ENCODE measurements at places on chromosomes 12 and 14.

DNA sequence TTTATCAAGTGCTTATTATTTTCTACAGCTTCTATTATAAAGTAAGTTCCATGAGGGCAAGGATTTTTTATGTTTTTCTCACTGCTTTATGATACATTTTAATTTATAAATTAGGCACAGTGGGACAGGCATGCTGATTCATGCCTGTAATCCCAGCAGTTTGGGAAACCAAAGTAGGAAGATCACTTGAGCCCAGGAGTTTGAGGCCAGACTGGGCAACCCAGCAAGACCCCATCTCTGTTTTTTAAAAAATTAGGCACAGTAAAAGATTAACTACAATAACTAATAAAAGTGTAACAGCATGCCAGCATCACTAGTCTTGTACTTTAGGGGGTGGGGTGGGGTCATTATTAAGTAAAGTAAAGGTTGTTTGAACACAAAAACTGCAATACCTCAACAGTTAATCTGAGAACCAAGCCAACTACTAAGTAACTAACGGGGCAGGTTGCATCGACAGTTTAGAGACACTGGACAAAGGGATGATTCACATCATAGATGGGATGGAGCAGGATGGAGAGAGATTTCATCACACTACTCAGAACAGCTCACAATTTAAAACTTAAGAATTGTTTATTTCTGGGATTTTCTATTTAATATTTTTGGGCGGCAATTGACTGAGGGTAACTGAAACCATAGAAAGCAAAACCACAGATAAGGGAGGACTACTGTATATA lies 119.5 kb downstream of the PLEKHA5 start:
- H3K27me3 ChIP-seq = no peaks in the 10 kb centered on the region

DNA sequence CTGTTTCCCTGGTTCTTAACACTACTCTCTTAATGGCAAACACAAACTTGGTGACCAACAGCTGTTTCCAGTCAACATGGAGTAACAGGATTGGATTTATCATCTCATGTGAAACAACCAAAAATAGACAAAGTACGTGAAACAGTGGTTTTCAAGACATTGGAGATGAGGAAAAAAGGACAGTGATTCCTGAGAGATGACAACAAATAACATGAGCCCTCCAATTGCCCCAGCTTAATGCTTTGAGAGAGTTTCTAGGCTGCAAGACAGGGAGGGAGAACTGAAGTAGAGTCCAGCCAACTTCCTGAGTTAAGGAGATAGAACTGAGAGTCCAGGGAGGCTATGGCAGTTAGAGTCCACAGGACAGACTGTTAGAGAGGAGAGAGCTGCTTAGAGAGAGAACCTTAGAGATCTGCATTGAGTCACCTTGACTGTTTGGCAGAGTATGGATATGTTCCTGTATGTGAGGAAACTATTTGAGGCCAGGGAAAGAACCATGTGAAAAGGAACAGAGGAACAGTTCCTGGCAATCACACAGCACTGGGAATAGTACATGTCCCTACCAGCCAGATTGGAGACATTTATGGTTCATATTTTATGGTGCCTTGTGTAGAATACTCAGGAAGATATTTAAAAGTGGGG lies 106.4 kb downstream of the PCNX1 start:
- H3K27ac ChIP-seq = no peak overlapping the region
- no peaks in the 10 kb centered on the region for H3K4me1 ChIP-seq
- no peaks in the 10 kb centered on the region for H3K27me3 ChIP-seq
- H3K4me3 ChIP-seq = no peak overlapping the region

- peaks cover 8% of the 10 kb centered on the region for H3K4me1 ChIP-seq
- DNase-seq = no peak
- H3K4me3 ChIP-seq = no peak overlapping the region
- no peak overlapping the region for H3K27ac ChIP-seq
Observed at GRCh38 chr12:105459760-105460330, 129.4 kb downstream of the C12orf75 start.

DNA sequence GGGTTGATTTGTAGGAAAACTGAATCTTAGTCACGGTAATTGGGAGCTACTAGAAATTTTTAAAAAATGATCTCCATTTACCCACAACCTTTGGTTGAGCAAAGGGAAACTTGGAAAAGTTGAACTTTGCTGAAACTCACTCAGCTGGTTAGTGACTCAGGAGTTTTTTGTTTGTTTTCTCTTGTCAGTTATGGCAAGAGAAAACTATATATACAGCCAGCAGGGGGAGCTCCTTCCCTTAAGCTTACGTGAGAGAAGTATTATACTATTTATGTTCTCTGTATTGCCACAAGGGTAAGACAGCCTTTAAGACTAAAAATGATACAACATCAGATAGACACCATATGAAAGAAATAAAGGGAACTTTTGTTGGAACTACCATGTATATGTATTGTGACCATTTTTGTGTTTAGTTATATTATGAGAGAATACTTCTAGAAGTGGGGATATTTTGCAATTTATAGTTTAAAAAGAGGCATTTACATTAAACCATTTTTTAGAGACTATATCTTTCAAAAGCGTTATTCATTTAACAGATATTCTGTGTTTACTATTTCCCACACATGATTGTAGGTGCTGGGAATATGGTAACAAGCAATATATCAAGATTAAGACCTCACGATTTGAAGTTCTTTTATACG lies 28.1 kb upstream of the TBC1D30 start:
- H3K27ac ChIP-seq = no peak overlapping the region
- no peaks in the 10 kb centered on the region for H3K4me1 ChIP-seq
- H3K36me3 ChIP-seq = no peaks in the 10 kb centered on the region
- DNase-seq = peak; percentile 87
- H3K4me3 ChIP-seq = no peak overlapping the region

GRCh38 chr14:79960288-79960687 lies 251.0 kb downstream of the DIO2 start:
- H3K27me3 ChIP-seq = no peaks in the 10 kb centered on the region
- DNase-seq = no peak
- H3K4me3 ChIP-seq = no peak overlapping the region
- no peaks in the 10 kb centered on the region for H3K36me3 ChIP-seq
- no peaks in the 10 kb centered on the region for H3K4me1 ChIP-seq
- no peak overlapping the region for H3K27ac ChIP-seq

DNA sequence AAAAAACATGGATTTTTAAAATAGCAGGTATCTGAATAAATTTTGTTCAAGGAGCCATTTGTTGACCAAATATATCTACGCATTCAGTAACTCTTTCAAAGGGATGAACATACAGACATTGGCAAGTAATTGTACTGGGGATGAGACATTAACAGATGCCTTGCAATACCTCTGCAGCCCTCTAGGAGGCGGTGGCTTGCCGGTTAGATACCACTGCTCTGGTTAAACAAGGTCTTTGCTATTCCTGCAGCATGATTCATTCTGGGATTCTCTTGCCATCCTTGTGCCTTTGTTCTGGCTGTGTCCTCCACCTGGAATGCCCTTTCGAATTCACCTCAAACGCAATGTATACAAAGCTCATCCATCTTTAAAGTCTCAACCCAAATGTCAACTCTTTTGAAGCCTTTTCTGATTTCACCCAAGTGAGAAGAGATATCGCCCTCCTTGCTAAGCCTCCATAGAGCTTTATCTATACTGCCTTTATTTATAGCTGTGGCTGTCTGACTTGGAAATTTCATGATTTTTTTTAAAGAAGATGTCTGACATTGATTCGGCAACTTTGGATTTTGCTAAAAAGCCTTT lies 131.0 kb upstream of the SRRM4 start:
- no peaks in the 10 kb centered on the region for H3K4me1 ChIP-seq
- DNase-seq = no peak
- H3K27ac ChIP-seq = no peak overlapping the region
- no peak overlapping the region for H3K4me3 ChIP-seq
- no peaks in the 10 kb centered on the region for H3K36me3 ChIP-seq
- H3K27me3 ChIP-seq = no peaks in the 10 kb centered on the region

DNA sequence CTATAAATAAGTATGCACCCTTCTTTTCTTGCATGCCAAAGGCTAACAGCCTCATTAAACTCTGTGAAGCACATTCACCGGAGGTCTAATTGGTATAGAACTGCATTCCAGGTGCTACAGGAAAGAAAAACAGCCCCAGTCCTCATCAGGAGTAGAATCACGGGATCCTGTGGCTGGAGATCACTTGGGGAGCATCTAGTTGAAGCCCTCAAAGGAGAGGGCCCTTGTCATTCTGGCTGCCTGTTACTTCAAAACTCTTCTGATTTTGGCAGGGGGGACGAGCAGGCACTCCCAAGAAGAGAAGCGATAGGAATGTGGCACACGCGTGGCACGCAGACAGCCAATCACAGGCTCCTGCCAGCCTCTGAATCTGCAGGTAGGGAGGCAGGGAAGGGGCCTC lies 154.4 kb downstream of the TTC7B start:
- peaks cover 16% of the 10 kb centered on the region for H3K36me3 ChIP-seq
- H3K4me1 ChIP-seq = peaks cover 16% of the 10 kb centered on the region
- DNase-seq = no peak
- H3K27me3 ChIP-seq = no peaks in the 10 kb centered on the region

DNA sequence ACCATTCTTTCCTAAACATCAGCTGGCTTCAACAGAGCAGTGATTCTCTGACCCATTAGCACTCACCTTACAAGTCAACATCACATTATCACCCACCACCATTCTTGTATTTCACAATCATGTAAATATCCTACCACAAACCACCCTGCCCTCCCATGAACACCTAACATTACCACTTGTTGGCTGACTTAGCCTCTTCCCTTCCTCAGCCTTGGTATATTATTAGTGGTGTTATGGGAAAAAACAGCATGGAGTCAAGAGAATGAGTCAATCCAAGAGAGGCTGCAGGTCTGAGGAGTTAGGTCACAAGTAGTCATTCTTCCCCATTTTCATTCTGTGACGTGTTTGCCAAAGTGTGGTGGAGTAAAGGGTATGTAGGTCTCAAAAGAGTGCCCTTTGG lies 22.3 kb upstream of the MGP start:
- peaks cover under 1% of the 10 kb centered on the region for H3K4me1 ChIP-seq
- no peak for DNase-seq
- no peaks in the 10 kb centered on the region for H3K27me3 ChIP-seq
- H3K4me3 ChIP-seq = no peak overlapping the region

DNA sequence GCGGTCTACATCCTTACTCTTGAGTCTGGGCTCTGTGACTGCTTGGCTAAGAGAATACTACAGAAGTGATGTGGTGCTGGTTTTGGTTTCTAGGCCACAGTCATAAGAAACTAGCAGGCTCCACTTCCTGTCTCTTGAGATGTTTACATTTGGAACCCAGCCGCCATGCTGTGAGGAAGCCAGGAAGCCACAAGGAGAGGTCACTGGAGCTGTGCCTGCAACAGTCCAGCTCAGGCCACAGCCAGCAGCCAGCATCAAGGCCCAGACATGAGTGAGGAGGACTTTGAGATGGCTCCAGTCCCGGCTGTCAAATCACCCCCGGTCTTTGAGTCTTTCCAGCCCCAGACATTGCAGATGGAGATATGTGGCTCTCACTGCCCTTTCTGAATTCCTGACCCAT lies 12.9 kb upstream of the FAM181A start:
- no peaks in the 10 kb centered on the region for H3K27me3 ChIP-seq
- DNase-seq = no peak
- H3K4me1 ChIP-seq = no peaks in the 10 kb centered on the region
- no peak overlapping the region for H3K4me3 ChIP-seq
- no peaks in the 10 kb centered on the region for H3K36me3 ChIP-seq
- no peak overlapping the region for H3K27ac ChIP-seq

DNA sequence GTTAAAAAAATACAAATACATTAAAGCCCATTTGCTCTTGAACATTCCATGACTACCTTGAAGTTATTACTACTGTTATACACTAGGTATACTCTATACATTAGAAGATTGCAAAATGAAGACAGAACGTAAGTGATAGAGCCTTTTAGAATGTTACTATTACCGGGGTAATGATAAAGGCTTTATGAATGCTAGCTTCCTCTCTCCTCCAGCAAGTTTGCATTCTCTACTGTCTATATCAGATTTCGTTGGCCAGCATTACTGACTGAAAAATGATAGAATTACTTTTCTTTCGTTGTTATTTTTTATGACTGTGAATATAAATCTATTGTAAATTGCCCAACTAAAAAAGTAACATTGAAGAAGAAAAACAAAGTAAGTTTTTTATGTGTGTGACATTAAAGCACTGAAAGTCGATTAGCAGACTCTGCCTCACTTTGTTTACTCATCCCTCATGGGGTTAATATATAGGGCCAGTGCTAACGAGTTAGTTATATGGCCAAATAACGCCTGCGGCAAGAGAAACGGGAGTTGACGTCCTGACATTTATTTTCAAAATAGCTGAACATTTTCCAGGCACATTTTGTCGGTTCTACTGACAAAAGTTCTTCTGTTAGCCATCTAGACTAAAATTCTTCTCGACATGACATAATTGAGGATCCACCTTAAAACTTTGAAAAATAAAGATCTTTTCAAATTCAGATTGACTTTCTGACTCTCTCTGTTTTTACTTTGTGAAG lies 163.8 kb upstream of the KITLG start:
- no peaks in the 10 kb centered on the region for H3K36me3 ChIP-seq
- no peaks in the 10 kb centered on the region for H3K27me3 ChIP-seq
- H3K4me3 ChIP-seq = no peak overlapping the region
- no peak overlapping the region for H3K27ac ChIP-seq
- DNase-seq = peak; percentile 15
- no peaks in the 10 kb centered on the region for H3K4me1 ChIP-seq

- no peak overlapping the region for H3K4me3 ChIP-seq
- peaks cover 16% of the 10 kb centered on the region for H3K4me1 ChIP-seq
- H3K27ac ChIP-seq = no peak overlapping the region
- no peaks in the 10 kb centered on the region for H3K27me3 ChIP-seq
Observed at GRCh38 chr12:53722450-53723041, 4.7 kb downstream of the CALCOCO1 start.

DNA sequence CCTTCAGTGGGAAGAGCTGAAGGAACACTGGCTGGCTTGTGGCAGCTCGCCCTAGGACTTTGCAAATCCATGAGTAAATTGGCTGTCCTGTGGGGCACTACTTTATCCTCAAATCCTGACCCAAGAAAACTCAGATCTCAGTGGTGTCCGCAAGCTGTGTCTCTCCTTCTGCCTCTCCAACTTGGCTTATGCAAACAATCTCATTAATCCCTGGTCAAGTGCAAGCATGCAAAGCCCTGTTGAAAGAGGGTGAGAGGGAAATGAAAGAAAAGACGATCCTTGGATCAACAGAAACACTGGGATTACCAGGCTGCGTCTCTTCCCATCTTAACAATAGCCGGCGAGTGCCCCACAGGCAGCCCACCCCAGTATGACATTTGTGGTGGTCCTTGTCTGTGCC lies 901.6 kb downstream of the BCL11B start:
- H3K27ac ChIP-seq = no peak overlapping the region
- H3K27me3 ChIP-seq = no peaks in the 10 kb centered on the region
- H3K4me3 ChIP-seq = no peak overlapping the region
- H3K36me3 ChIP-seq = no peaks in the 10 kb centered on the region

DNA sequence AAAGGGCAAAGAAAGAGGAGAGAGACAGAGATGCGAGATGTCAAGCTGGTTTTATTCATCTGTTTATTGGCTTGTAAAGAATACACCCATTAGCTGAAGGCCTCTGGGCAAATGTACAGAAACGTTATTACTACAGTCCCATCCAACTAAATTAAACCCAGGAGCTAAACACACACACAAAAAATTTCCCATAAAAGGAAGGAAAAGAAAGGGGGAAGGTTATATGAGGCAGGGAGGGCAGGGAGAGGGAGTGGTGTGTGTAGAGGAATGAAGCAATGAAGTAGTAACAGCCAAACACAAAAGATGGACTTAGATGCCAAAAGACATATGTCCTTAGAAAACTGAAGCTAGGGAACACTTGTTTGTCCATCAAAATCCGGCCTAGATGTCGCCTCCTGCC lies 3.1 kb upstream of the MFAP5 start:
- no peak overlapping the region for H3K4me3 ChIP-seq
- peak; percentile 95 for DNase-seq
- peaks cover 13% of the 10 kb centered on the region for H3K4me1 ChIP-seq

- peaks cover 6% of the 10 kb centered on the region for H3K4me1 ChIP-seq
- no peak for DNase-seq
- no peaks in the 10 kb centered on the region for H3K27me3 ChIP-seq
- H3K4me3 ChIP-seq = no peak overlapping the region
- no peak overlapping the region for H3K27ac ChIP-seq
Observed at GRCh38 chr14:81231540-81231939, 10.8 kb upstream of the GTF2A1 start.
